ENCODE measurements at places on chromosomes 3 and 15.

GRCh38 chr15:99361545-99362185, 110.4 kb downstream of the LRRC28 start:
- peak; percentile 17 for DNase-seq

DNA sequence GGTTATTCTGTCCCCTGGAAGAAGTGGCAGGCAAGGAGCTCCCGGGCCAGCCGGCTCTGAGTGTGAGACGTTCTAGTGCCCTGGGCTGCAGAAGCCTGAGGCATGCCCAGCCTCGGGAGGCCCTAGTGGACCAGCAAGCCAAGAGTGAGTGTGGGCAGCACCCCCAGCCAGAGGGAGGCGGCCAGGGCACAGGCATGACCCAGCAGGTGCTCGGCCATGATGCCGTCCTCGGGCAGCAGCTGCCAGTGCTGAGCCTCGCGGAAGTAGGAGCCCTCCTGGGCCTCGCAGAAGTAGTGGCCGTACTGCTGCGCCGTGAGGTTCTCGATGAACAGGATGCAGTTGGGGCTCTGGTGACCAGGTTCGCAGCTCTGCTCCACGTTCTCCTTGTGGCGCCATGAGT, 23.3 kb downstream of the SEMA7A start:
- DNase-seq, result no peak

DNA sequence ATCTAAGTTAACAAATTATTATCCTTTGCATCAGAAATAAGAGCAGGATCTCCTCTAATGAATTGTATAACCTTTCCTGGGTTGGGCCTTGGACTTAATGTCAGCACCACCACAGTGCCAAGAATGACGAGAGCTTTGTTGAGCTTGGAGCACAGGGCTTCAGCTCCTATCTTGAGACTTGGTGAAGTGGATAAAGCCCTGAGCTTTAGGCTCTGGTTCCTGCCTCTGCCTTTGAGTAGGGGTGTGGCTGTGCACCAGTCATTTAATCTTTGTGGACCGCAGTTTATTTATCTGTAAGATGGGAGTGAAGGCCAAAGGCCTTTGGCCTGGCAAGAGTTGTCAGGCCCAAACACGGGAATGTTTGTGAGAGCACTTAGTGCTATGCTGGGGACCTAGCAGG, 162.2 kb downstream of the VGLL4 start:
- no peak for DNase-seq

GRCh38 chr3:101685870-101686307, 629 bp downstream of the RPL24 start:
- DNase-seq, result no peak

DNA sequence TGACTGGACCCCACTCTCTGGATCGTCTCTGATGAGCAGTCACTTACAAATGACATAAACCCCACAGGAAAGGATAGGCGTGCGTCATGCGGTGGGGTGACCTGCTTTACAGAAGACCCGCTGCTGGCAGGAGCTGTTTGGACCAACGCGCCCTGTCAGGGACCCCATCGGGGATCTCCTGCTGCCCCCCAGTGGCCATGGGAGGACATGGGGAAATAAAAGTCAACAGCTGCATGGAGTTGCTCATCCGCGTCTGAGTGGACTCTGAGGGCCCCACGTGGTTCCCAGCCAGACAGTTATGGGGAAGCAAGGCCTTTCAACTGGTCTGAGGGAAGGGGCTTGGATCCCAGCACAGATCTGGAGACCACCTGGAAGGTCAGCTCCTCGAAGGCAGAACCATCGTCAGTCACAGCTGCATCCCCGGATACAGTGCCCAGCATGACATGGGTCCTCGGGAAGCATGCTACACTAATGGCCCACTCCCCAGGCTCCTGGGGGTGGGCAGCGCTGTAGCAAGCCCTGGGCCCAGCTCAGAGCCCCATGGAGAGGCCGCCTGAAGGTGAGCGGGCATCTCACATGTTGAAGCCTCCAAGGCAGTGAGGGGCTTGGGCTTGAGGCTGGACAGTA, 32.1 kb downstream of the PTH1R start:
- peak; percentile 69 for DNase-seq

- DNase-seq, result no peak
Measured at GRCh38 chr3:13370609-13371008, 49.5 kb downstream of the NUP210 start.

DNA sequence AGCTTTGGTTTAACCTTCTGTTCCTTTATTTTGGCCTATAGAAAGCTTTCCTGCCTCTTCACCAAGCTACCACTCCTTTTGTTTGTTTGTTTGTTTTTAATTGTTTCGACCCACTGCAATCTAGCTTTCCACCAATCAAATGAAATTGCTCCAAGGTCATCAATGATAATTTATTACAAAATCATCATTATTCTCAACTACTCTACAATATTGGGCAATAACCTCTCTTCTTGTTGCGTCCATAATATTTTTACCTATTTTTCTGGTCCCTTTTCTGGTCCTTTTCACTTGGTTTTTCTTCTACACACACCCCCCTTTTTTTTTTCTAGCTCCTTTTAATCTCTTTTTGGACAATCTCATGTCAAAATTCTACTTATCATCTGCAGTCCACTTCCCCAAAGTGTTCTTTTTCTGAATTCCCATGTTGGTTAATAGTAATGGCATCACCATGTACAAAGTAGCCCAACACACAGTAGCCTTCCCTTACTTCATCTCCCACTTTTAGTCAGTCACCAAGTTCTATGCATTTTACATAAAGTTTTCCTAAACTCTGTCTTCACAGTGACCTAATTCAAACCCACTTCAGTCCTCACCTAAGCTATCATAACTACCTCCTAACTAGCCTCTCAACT, 11.0 kb upstream of the ANKRD28 start:
- peak; percentile 74 for DNase-seq

DNA sequence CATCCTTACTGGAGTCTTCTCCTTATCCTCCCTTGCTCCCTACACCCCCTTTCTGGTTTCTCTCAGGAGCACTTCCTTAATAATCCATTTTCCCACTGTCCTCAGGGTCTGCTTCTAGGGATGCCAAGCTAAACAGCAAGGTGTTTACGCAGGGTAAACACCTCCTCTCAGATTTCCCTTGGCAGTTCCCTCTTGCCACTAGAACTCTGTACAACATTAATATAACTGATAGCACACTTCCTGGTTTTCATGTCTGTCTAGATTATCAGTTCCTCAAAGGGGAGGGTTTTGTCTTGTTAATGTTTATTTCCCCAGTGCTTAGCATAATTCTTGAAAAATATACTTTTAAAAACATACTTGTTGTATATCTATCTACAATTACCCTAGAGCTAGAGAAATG, 118.0 kb upstream of the SLC24A5 start:
- peak; percentile 21 for DNase-seq

GRCh38 chr3:138786788-138787271, 47.9 kb downstream of the PIK3CB start:
- peak; percentile 72 for DNase-seq

DNA sequence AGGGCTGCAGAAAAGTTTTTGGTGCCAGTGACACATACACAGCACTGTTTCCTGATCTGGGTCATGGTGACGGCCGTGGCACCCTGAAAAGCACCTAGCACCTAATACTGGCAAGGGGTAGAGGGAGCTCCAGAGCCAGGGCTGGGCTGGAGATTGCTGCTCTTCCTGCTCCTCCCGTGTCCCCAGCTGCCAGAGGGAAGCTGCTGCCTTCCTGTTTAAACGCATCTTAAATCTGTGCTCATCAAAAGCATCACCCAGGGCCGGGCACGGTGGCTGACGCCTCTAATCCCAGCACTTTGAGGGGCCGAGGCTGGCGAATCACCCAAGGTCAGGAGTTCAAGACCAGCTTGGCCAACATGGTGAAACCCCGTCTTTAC, 156.7 kb upstream of the MEF2A start:
- DNase-seq, result peak; percentile 88

DNA sequence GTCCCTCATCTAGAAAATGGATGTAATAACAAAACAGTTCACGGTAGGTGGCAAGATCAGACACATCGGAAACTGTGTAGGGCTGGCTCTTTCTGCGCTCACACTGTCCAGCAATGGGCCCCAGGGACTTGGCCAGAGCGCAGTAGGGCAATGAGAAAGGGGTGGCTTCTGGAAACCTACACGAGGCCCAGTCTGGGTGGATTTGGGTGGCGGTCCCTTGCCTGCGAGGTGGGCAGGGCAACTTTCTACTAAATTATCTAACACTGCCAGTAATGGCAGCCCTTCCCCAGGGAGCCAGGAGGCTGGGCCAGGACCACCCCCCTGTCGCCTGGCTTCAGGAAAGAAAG, 2.1 kb upstream of the TNK2 start:
- DNase-seq, result no peak

GRCh38 chr15:85005746-85006145, 24.1 kb downstream of the PDE8A start:
- peak; percentile 91 for DNase-seq
